ENCODE measurements at places on chromosomes 5 and 9.

- no peaks in the 10 kb centered on the region for H3K36me3 ChIP-seq
- H3K27me3 ChIP-seq = no peaks in the 10 kb centered on the region
- no peak overlapping the region for H3K4me3 ChIP-seq
- H3K27ac ChIP-seq = no peak overlapping the region
- H3K4me1 ChIP-seq = no peaks in the 10 kb centered on the region
Observed at GRCh38 chr9:76866689-76867088, 39.2 kb downstream of the PRUNE2 start.

DNA sequence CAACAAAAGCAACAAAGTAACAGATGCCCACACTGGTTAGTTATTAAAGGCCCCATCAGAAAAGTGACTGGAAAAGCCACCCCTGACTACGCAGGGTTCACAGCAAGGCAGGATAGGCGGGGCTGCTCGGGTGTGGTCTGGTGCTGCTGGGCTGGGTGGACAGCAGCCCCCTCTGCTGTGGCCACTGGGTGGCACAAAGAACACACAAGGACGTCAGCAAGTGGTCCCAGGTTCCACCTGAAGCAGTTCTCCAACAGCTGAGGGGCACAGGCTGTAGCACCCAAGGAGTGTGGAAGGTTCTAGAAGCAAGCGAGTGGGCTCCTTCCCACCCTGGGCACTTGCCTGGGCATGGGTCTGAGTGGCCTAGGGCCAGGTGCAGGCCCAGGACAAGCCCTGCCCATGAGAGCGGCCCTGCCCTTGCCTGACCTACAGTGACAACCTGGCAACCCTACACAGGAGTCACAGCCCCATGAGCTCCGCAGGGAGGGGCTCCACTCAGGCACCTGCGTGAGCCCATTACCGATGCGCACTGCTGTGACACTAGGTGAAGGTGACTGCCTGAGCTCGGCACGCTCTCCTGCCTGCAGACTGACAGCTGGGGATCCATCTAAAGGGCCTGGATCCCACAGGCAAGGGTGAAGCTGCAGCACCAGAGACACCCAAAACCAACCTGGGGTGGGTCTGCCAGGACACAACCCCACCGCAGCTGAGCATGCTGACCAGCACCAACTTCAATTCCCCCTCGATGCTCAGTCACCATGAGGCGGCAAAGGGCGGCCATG, 8.1 kb downstream of the BRD9 start:
- no peak for DNase-seq
- no peaks in the 10 kb centered on the region for H3K4me1 ChIP-seq
- H3K27me3 ChIP-seq = no peaks in the 10 kb centered on the region
- H3K36me3 ChIP-seq = peaks cover 23% of the 10 kb centered on the region

GRCh38 chr5:9082996-9083395, 462.9 kb downstream of the SEMA5A start:
- DNase-seq = no peak
- no peak overlapping the region for H3K27ac ChIP-seq
- no peaks in the 10 kb centered on the region for H3K36me3 ChIP-seq

DNA sequence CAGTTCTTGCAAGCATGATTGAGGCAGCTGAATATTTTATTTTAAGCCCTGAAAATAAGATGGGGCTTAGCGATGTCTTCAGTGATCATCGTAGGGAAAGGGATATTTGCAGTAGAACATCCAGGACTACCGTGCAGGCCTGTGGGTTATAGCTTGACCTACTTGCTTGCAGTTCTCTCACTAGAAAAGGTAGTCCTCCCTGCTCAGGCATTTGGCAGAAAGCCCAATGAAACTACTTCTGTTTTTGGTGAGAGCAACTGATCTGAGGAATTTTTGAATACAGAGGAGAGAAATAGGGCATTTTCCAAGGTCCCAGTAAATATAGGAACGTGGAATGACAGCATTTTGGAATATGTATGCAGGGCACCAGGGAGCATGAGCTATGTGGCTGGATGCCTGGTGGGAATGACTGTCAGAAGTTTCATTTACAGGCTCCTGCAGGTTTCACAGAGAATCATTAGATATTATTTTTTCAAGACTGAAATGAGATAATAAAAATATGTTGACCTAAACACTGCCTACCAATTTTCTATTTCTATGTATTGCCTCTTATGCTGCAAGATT, 417.9 kb upstream of the ACTBL2 start:
- no peak overlapping the region for H3K4me3 ChIP-seq
- 0 out of 2 replicates have a peak overlapping the region, but pooled peaks have one; percentile 20 for H3K27ac ChIP-seq
- no peaks in the 10 kb centered on the region for H3K36me3 ChIP-seq
- peaks cover 2% of the 10 kb centered on the region for H3K4me1 ChIP-seq
